ENCODE measurements at places on chromosomes 4 and X.

DNA sequence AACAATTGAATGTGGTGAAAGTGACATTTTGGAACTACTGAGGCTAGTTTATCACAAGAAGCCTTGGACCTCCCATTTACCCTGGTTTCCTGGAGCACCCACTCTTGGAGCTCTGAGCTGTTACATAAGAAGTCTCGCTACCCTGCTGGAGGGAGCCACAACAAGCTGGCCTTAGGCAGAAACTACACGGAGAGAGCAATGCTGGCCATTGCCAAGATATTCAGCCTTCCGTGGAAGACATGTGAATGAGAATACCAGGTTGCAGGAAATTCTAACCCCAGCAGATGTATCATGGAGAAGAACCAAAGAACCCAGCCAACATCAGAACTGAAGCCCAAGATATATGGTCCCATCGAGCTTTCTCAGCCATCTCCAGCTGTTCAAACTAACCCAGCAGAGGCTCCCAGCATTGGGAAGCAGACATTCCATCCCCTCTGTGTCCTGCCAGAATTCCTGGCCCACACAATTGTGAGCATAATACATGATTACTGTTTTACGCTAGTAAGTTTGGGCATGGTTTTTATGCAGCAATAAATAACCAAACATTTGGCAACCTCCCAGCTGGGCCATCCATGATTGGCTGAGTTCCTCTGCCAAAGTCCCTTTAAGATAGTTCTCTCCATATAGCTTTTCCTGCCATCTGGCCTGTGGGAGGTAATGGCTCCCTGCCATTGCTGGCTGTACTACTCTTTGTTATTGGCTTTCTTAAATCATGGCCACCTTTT is 17.9 kb upstream of the PDE5A start:
- no peak for DNase-seq

DNA sequence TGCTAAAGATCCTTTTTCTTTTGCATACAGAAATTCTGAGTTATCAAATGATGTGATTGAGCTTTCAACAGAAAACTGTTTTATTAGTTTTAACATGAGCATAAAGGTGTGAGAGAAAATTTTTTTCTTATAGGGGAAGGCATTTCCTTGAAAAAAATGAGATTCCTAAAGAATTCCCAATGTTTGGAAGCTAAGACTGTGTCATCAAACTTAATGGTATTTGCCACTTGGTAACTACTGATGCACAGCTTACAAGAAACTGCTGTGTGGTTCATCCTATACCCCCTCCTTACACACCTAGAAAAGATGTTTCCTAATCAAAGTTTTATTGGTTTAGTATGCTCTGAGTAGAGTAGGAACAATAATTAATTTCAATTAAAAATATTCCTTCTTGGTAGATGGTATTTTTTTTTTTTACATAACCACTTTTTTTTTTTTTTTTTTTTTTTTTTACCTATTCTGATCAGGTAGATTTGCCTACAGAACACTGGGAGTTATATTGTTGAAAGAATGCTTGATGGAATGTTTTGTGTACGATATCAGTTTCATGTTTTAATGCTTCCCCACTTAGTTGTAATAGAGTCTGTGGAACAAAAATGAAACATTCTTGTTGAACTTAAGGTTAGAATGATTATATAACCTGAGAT is 6.0 kb downstream of the PTPN13 start:
- DNase-seq: no peak

- DNase-seq: no peak
Observed at GRCh38 chr4:32858971-32859370, 2138.8 kb downstream of the PCDH7 start.

DNA sequence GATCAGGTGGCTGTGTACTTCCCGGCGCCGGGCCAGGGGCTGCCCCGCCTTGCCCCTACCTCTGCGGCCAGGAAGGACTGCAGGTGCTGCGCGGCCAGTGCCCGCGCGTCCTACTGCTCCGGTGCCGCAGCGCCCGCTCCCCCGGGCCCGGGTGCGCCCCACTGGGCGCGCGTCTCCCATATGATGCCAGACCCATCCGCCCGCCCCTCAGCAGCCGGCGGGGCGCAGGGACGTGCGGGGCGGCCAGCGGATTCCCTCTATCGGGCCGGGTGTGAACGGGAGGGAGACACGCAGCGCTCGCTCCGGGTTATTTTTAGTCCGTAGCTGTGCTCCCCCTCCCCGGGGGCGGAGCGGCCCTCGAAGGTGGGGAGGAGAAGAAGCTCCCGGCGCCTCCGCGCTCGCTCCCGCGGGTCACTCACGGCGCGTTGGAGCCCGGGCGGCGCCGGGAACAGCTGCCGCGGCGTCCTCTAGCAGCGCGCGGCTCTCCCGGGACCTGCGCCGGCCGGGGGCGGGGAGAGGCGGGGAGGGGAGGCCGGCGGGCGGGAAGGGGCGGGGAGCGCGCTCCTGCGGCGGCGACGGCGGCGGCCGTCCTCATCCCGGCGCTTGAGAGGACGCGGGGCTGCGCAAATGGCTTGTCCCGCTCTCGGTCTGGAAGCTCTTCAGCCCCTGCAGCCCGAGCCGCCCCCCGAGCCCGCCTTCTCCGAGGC is 103.6 kb downstream of the UCHL1 start:
- no peak for DNase-seq

DNA sequence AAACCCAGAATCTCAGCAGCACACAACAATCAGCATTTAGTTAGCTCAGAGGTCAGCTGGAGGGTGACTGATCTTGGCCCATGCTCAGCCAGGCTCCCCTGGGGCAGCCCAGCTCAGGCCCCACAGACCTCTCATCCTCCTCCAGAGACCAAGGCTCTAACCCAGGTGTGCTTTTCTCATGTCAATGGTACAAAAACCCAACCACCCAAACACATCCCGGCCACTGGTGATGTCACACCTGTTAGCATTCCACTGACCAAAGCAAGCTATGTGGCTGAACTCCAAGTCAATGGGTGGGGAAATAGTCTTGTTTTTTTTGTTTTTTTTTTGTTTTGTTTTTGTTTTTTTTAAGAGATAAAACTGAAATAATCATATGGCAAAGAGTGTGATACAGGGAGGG is 77.5 kb downstream of the CYTL1 start:
- no peak for DNase-seq

DNA sequence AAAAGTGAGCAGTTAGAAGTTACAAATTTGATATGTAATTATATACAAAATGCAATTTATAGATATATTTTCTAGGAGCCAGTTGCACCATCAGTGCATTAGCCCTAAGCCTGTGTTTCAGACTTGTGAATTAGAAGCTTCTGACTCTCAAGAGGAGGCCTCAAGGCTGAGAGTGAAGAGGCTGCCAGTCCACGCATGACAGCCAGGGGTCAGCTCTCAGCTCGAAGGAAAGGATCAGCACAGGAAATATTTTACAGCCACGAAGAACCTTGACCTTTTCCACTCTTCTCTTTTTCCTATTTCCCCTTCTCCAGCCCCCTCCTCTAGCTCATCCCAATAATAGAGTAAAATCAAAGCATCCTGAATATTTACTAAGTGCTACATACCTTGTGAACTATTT is 642.4 kb downstream of the TRIML1 start:
- DNase-seq: no peak

DNA sequence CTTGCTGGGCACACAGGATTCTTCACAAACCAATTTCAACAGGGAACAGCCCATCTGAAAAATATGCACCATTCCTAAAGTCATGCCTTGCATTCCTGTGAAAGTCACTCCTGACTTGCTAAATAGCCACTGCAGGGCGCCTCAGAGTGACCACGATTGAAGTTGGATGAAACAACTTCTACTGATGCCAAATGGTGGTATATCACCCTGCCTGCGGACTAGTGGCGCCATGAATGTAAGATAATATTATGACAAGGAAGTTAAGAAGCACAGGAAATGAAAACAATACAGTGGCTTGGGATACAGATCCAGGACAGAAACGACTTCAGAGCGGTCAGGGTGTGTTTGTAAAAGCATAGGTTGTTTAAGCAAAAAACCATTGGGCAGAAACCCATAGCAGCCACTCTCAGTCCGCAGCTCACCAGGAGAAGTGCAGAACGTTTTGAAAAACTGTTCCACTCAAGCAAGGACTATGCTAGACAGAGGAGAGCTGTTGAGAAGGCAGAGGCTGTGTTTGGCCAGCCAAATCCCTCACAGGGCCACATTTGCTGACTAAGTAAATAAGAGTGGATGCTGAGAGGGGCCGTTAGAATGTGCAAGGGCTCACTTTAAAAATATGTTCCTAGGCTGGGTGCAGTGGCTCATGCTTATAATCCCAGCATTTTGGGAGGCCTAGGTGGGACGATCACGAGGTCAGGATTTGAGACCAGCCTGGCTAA is 250.4 kb downstream of the PTTG2 start:
- no peak for DNase-seq

All from naive thymus-derived CD4-positive, alpha-beta T cell (primary cell).